ENCODE measurements at places on chromosomes 1 and 21.

- DNase-seq = no peak
Observed at GRCh38 chr1:245863566-245864184, 643.4 kb downstream of the SMYD3 start.

GRCh38 chr1:227225715-227226346, 92.5 kb downstream of the CDC42BPA start:
- no peak for DNase-seq

GRCh38 chr1:205274041-205274691, 46.4 kb downstream of the TMCC2 start:
- DNase-seq = no peak

DNA sequence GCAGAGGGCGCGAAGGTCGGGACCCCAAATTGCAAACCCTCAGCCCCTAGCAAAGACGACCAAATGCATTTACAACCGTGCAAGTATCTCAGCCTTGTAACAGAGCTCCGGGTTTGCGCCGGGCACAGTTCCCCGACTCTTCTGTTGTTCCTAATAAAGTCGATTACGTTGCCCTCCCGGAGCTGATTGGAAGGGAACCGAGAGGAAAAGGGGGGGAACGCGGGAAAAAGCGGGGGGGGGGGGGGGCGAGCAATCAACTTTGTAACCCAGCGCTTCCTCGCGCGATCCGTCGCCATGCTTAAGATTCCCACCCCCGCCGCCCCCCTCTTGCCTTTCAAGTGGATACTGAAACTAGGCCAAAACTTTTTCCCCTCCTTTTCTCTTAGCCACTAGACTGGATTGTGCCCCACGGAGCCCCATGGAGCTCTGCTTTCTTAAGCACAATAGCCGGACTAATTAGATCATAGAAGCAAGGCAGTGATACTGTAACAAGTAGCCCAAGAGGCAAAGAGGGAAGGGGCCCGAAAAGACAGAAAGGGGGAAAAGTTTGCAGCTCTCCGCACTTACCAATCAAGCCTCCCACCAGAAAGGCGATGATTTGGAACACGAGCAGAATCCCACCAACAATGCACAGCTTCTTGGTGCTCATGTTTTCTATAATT, 565 bp downstream of the WLS start:
- DNase-seq = no peak

DNA sequence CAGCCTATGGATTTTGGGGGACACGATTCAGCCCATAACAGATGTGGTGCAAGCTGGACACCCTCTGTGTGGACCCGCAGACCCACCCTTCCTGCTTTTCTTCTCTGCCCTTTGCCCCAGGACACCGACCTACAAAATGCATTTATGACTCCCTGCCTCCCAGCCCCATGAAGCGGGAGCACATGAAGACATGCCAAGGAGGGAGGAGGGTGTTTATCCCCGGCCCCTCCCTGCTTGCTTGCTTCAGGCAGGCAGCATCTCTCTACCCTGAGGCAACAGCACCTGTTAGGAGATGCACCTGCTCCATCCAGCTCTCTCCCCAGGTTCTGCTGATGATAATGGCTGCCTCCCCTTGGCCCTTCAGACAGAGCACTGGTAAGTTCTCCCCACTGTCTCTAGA, 187.5 kb downstream of the PSMG1 start:
- no peak for DNase-seq

DNA sequence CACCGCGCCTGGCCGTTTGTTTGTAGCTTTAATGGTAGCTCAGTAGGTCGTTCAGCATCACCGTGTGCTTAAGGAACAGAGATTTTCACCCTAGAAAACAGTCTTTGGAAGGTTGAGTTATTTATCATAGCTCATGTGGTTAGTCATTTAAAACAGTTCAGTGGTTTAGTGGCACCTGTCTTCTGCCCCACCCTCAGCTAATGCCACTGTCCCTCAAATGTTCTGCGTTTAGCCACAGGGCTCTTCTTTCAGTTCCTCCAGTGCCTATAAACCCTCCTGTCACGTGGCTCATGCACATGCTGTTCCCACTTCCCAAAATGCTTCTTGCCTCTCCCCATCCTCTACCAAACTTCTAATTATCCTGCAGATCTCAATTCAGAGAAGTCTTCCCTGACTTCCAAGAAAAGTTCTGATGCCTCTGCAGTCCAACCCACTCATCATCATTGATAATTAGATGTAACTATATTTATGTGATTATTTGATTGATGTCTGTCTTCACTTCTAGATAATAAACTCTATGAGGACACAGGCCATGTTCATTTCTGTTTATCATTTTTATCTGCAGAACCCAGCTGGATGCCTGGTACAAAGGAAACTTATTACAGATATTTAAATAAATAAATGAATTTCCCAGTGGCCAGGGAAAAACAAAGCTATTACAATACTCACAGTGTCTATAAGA, 14.4 kb upstream of the DIPK1A start:
- no peak for DNase-seq

DNA sequence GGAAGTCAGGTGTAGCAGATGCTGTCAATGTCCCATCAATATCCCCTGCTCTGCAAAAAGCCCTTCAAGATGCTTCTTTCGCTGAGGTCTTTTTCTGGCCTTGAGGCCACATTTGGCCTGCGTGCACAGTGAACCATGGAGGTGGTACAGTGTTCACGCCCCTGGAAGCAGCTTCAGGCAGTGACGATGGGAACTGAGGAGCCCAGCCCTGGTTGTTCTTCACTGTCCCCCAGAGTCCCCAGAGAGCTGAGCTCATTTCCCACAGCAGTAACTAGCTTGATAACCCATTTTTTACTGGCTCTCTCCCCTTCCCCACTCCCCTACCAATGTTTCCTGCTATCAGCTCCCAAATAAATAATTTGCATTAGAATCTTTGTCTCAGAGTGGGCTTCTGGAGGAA, 76.5 kb downstream of the OLIG1 start:
- DNase-seq = no peak

GRCh38 chr1:198273748-198274295, 117.0 kb downstream of the NEK7 start:
- no peak for DNase-seq

GRCh38 chr1:116950517-116951199, 40.9 kb downstream of the PTGFRN start:
- no peak for DNase-seq

DNA sequence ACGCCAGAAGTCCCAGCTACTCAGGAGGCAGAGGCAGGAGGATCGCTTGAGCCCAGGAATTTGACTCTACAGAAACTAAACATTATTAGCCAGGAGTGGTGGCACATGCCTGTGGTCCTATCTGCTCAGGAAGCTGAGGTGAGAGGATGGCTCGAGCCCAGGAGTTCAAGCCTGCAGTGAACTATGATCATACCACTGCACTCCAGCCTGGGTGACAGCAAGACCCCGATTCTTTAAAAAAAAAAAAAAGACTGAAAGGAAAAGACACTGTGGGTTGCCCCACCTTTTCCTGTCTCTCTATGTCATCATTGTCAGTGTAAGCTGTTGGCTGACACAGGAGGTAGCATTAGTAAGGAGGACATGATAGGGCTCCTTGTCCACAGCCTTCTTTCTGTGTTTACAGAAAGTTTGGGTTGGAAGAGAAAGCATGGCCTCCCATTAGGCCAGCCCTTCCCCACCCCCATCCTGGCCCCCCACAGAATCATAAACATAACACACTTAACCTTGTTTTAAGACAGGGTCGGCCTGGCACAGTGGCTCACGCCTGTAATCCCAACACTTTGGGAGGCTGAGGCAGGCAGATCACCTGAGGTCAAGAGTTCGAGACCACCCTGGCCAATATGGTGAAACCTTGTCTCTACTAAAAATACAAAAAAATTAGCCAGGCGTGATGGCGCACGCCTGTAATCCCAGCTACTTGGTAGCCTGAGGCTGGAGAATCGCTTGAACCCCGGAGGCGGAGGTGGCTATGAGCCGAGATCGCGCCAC, 20.6 kb upstream of the RCAN3 start:
- DNase-seq = peak; percentile 35

DNA sequence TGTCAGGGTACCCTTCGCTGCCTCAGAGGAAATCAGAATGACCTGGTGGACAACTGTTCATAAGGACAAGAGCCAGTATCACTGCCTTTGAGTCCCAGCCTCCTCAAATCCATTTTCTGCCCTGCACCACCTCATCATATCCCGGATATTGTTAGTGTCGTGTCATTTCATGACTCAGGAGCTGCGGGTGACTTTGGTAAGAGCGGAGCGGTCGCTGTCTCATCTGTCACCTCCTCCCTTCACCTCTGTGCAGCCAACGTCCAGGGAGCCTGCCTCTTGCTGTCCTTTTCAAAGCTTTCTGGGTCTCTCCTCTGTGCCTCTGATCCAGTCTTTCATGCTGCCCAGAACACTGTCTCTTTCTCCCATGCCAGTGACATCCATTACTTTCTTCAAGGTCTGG, 7.0 kb upstream of the C1orf198 start:
- DNase-seq = no peak

DNA sequence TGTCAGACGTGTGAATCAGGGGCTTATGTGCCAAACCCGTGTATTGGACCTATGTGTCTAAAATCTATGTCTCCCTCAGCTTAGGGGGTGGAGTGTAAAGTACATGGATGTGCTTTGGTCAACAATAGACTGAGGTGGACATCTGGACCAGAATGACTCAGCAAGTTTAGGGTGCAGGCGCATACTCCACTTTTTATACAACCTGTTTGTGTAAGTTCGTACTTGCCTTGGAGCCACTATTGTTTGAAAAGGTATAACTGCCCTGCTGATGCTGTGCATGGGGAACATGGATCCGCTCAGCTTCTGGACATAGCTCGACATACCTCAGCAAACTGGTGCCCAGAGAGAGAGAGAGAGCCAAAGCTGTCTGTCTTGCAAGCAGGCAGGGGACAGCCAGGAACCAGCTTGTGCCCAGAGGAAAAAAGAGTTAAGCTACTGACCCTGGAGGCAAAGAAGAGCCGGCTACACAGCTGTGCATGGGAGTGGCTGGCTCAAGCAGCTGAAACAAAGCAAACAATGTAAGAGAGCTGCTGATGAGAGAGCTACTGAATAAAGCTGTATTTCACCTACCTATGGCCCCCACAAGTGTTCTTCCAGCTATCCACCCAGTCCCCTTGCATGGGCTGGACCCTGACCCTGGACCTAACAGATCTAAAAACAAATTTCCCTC, 41.2 kb downstream of the GJA5 start:
- no peak for DNase-seq

GRCh38 chr1:197798492-197798891, 23.2 kb upstream of the DENND1B start:
- no peak for DNase-seq

- DNase-seq = no peak
Observed at GRCh38 chr1:70504176-70504820, 93.2 kb downstream of the CTH start.

DNA sequence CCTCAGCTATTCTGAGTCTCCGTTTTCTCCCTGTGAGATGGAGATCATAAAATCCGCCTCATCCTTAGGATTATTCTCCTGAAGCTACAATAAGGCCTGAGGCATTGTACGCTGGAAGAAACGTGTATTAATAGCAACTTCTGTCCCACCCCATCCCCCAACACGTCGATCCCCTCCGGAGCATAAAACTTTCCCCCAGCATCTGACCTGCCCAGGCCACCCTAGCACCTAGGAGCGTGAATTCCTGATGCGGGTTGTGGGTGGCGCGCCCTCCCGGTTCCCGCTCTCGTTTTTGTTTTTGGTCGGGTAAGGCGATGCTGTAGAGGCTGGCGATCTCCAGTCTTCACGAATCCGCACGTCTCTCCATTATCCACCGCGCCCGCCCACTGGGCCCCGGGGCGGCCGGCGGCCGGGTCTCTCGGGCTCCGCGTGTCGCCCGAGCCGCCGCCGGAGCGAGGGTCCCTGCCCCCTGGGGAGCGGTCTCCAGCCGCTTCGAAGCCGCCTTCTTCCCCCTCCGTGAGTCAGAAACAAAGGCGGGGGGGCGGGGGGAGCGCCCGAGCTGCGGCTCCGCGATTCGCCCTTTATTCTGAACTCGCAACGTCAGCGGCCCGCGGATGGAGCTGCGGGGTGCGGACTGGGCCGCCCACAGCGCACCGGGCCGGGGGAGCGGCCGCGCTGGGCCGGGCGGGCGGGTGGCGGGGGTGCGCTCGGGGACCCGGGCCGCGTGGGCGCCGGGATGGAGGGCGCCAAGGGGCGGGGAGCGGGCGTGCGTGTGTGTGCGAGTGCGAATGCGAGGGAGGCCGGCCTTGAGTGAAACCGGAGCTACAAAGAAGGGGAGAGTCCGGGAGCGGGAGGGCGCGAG, at the start of gene PLEKHO1:
PLEKHO1 (plus strand) TSS at position 646 of the 862 bp plus-strand sequence. CDS start 342 bp downstream, outside the sequence.
- peak; percentile 83 for DNase-seq

GRCh38 chr1:214419650-214420049, 131.8 kb downstream of the PTPN14 start:
- DNase-seq = no peak

GRCh38 chr21:16912075-16912474, 600.8 kb upstream of the CXADR start:
- DNase-seq = no peak

DNA sequence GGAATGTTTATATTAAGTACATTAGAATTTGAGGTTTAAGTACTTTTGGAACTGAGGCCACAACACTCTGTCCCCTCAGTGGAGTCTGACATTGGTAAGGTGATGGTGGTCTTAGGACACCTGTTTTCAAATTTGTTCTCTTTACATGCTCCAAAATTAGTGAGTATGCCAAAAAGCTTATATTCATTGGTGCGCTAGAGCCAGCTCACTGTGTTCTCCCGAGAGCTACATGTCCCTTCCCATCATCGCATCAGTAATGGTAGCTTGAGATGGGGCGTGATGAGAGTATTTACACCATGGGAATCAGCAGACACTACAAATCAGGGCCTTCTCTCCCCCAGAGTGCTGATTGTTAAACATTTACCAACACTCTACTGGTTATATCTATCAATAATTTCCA, 19.5 kb downstream of the ETS2 start:
- no peak for DNase-seq

GRCh38 chr1:157868654-157869053, 27.0 kb upstream of the CD5L start:
- no peak for DNase-seq

DNA sequence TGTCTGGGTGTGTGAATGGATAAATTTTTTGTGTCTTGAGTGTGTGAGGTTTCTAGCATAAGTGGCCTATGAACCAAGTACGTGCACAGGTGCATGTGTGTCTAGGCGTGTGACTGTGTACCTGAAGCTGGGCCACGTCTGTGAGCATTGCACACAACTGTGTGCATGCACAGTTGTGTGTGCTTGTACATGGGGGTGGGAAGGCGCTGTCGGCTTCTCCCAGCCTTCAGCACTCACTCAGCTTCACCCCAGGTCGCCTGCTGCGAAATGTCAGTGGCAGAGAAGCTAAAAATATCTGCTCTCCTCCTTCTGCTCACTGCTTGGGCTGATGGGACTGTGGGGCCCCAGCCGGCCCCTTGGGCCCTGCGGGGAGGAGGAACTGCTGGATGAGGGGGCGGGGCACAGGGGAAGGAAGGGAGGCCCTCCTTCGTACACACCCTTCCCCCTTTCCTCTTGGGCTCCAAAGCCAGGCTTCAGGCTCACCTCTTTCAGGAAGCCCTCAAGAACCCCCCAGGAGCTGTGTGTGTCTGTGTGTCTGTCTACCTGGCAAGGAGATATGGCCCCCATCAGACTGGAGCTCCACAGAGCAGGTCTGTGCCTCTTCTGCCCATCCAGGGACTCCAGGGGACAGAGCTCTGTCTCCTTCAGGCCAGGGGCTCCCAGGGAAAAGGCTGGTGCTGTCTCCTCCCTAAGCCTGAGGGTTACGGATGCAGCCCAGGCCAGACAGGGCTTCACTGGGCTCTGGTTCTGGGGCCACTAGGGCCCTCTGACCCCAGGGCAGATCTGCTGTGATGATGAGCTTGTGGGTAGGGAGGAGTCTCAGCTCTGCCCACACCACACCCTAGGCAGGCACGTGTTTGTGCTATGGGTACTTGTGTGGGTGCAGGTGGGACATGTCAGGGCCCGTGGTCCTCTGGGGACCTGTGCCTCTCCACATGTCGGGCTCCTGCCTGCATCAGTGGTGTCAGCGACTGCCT, 35.6 kb upstream of the WASF2 start:
- DNase-seq = no peak

Measured in effector CD4-positive, alpha-beta T cell (primary cell).